ENCODE measurements at places on chromosomes 3 and 15.

DNA sequence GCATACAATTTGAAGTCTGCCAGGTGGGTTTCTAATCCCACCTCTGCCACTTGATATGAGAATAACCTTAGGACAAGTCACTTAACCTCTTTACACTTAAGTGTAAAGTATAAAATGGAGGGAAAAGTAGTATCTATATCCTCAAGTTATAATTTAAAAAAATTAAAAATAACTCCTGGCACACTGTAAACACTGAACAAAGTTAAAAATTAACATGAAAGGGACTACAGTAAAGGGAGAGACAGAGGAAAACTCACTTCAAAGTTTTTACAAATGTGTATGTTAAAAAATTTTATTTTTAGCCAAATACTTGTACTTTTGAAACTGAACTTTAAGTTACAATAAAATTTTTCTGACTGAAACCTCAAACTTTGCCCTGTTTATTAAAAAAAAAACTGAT lies 49.6 kb downstream of the PLOD2 start:
- no peak overlapping the region for H3K4me3 ChIP-seq
- H3K4me1 ChIP-seq = no peaks in the 10 kb centered on the region
- DNase-seq = no peak
- H3K27me3 ChIP-seq = no peaks in the 10 kb centered on the region
- no peak overlapping the region for H3K27ac ChIP-seq

DNA sequence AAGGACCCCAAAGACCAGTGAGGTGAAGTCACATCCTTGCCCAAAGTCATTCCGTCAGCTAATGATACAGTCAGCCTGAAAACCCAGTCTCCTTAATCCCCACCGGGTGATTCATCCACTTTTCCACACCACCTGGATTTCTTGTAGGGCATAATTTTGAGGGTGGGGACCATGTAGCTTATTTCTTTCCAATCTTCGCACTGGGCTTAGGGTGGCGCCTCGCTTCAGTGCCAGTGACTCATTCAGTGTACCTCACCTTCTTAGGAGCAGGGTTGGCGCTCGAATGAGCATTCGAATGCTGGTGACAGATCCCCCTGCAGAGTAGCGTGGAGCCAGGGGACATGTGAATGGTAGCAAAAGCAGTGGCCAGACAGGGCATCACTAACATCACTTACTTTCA lies 24.0 kb downstream of the BMF start:
- no peak overlapping the region for H3K4me3 ChIP-seq
- peaks cover 12% of the 10 kb centered on the region for H3K27me3 ChIP-seq
- DNase-seq = no peak
- no peak overlapping the region for H3K27ac ChIP-seq
- H3K36me3 ChIP-seq = no peaks in the 10 kb centered on the region

DNA sequence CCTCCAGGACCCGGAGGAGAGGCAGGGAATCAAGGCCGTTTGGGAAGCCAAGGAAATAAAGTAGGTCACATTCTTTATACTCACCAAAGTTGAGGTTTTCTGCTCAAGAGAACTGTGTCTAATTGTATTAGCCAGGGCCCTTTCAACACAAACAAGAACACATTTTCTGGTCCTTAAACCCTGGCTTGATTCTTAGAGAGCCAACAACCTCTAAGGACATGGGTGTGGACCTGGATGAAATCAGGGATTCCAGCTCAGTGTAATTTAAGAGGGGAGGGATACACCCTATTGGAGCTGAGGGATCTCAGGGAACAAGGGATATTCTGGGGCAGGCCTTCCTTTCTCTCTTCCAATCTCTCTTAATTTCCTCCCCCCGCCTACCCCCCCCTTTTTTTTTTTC lies 104.8 kb downstream of the COL6A6 start:
- H3K27ac ChIP-seq = no peak overlapping the region
- no peaks in the 10 kb centered on the region for H3K27me3 ChIP-seq
- DNase-seq = no peak
- no peaks in the 10 kb centered on the region for H3K4me1 ChIP-seq
- H3K36me3 ChIP-seq = no peaks in the 10 kb centered on the region

GRCh38 chr3:108006881-108007331 lies 83.9 kb downstream of the CD47 start:
- no peak overlapping the region for H3K27ac ChIP-seq
- H3K4me3 ChIP-seq = no peak overlapping the region

- no peak for DNase-seq
- H3K27ac ChIP-seq = no peak overlapping the region
- no peaks in the 10 kb centered on the region for H3K4me1 ChIP-seq
- H3K27me3 ChIP-seq = no peaks in the 10 kb centered on the region
These were observed 32.0 kb downstream of the AMOTL2 start for GRCh38 chr3:134342259-134342658.

DNA sequence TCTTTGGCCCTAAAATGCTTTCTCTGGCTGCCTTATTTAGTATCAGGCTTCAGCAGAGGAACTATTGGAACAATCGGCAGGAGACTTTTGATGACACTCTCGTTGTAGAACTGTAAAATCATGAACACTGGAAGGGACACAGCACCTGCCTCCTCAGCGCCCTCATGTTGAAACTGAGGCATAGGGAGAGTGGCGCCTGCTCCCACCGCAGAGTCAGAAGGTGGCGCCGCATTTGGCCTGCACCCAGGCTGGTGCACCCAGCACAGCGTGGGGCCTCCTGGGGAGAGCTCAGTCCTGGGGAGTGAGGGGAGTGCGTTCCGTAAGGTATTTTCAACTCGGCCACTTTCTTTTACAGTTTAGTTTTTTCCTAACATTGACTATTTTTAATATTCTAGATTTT lies 78.2 kb upstream of the BLM start:
- H3K27ac ChIP-seq = no peak overlapping the region
- no peak overlapping the region for H3K4me3 ChIP-seq
- peaks cover 6% of the 10 kb centered on the region for H3K4me1 ChIP-seq
- H3K36me3 ChIP-seq = no peaks in the 10 kb centered on the region

- no peak overlapping the region for H3K27ac ChIP-seq
- peaks cover 3% of the 10 kb centered on the region for H3K4me1 ChIP-seq
- no peaks in the 10 kb centered on the region for H3K36me3 ChIP-seq
- H3K4me3 ChIP-seq = no peak overlapping the region
- DNase-seq = no peak
These were observed 561.7 kb upstream of the SGO1 start for GRCh38 chr3:20747741-20748140.

- no peaks in the 10 kb centered on the region for H3K36me3 ChIP-seq
- H3K27me3 ChIP-seq = no peaks in the 10 kb centered on the region
- no peak overlapping the region for H3K4me3 ChIP-seq
- H3K4me1 ChIP-seq = peaks cover 4% of the 10 kb centered on the region
- H3K27ac ChIP-seq = no peak overlapping the region
These were observed 68.4 kb downstream of the CRTC3 start for GRCh38 chr15:90598031-90598577.

GRCh38 chr3:17806201-17806600 lies 63.8 kb upstream of the TBC1D5 start:
- no peak overlapping the region for H3K27ac ChIP-seq
- DNase-seq = no peak
- H3K36me3 ChIP-seq = no peaks in the 10 kb centered on the region
- no peaks in the 10 kb centered on the region for H3K27me3 ChIP-seq
- H3K4me3 ChIP-seq = no peak overlapping the region

- DNase-seq = no peak
- H3K4me1 ChIP-seq = peaks cover 2% of the 10 kb centered on the region
- H3K27ac ChIP-seq = no peak overlapping the region
- no peaks in the 10 kb centered on the region for H3K27me3 ChIP-seq
- H3K4me3 ChIP-seq = no peak overlapping the region
- no peaks in the 10 kb centered on the region for H3K36me3 ChIP-seq
These were observed 3.0 kb downstream of the PEAK1 start for GRCh38 chr15:77416954-77417353.

DNA sequence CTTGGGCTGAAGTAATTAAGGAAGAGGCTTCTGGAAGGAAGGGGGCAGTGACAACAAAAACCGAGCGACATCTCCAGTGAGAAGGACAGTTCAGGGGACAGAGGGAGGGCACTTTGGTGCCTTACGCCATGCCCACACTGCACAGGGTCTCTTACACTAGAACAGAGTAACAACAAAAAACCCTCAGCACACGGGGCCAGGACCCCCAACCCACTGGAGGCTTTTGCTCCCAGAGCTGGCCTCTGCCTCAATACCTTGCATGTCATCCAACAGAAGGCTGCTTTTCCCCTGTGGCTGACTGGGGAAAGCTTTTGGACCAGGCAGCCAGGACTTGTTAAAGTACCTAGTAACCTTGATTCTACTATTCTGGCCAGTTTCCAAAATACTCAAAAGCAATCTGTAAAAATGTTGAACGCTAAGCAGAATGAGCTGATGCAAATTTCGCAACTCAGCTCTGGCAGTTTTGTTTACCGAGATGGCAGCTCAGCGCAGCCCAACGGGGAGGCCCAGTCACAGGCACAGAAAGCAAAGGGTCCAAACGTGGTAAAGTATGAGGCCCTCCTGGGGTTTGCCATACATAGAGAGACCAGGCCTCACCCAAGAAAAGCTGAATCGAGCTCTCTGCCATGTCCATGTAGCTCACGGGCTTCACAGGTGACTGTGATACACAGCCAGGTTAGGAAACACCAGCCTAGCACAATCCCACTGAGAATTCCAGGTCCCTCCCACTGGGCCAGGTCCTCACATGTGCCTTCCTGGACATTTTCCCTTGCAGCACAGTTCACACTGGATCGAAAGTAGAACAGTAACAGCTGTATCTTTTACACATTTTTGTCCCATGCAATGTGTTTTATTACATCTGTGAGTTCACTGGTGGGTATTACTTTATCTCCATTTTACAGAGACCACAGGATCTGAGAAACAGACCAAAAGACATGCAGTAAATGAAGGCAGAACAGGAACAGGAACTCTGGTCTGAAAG lies 6.0 kb downstream of the CHCHD4 start:
- peaks cover 11% of the 10 kb centered on the region for H3K36me3 ChIP-seq
- DNase-seq = no peak
- no peak overlapping the region for H3K27ac ChIP-seq
- no peaks in the 10 kb centered on the region for H3K27me3 ChIP-seq
- peaks cover 4% of the 10 kb centered on the region for H3K4me1 ChIP-seq

GRCh38 chr3:41026394-41027177 lies 172.7 kb upstream of the CTNNB1 start:
- no peak for DNase-seq
- H3K4me1 ChIP-seq = no peaks in the 10 kb centered on the region
- H3K27me3 ChIP-seq = no peaks in the 10 kb centered on the region

DNA sequence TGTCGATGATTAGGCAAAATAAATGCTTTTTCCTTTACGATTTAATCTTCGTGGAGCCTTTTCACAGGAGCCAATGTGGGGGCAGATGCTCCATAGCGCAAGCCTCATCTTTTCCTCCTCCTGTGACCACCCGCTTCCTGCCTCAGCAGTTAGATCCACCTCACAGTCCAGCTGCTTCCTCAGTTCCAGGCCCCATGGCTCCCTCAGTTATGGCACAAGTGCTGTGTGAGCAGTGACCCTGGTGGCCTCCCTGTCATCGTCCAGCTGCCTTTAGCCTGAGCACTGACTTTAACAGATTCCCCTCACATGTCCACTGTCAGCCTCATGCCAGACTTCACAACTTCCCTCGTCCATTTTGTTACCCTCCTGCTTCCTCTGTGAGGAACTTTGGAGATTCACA lies 424.6 kb upstream of the GBE1 start:
- H3K27ac ChIP-seq = no peak overlapping the region
- no peaks in the 10 kb centered on the region for H3K27me3 ChIP-seq
- H3K4me1 ChIP-seq = no peaks in the 10 kb centered on the region

GRCh38 chr15:30953183-30953582 lies 38.2 kb downstream of the MTMR10 start:
- no peaks in the 10 kb centered on the region for H3K4me1 ChIP-seq
- H3K4me3 ChIP-seq = no peak overlapping the region
- DNase-seq = no peak
- no peaks in the 10 kb centered on the region for H3K27me3 ChIP-seq
- no peaks in the 10 kb centered on the region for H3K36me3 ChIP-seq

- no peak overlapping the region for H3K4me3 ChIP-seq
- DNase-seq = no peak
- no peak overlapping the region for H3K27ac ChIP-seq
- H3K27me3 ChIP-seq = no peaks in the 10 kb centered on the region
- H3K36me3 ChIP-seq = no peaks in the 10 kb centered on the region
These were observed 94.8 kb downstream of the GBE1 start for GRCh38 chr3:81666502-81667121.

- no peaks in the 10 kb centered on the region for H3K27me3 ChIP-seq
- no peaks in the 10 kb centered on the region for H3K36me3 ChIP-seq
- H3K4me1 ChIP-seq = peaks cover 22% of the 10 kb centered on the region
These were observed 30.5 kb downstream of the RFTN1 start for GRCh38 chr3:16482770-16483531.

- H3K27ac ChIP-seq = no peak overlapping the region
- peaks cover 11% of the 10 kb centered on the region for H3K36me3 ChIP-seq
- H3K4me1 ChIP-seq = no peaks in the 10 kb centered on the region
- H3K27me3 ChIP-seq = no peaks in the 10 kb centered on the region
- H3K4me3 ChIP-seq = no peak overlapping the region
These were observed 64.5 kb downstream of the KLHL25 start for GRCh38 chr15:85730001-85730820.

GRCh38 chr15:89947385-89947784 lies 34.6 kb upstream of the ARPIN start:
- no peak overlapping the region for H3K4me3 ChIP-seq
- H3K27ac ChIP-seq = no peak overlapping the region
- no peaks in the 10 kb centered on the region for H3K4me1 ChIP-seq
- no peak for DNase-seq
- no peaks in the 10 kb centered on the region for H3K36me3 ChIP-seq

DNA sequence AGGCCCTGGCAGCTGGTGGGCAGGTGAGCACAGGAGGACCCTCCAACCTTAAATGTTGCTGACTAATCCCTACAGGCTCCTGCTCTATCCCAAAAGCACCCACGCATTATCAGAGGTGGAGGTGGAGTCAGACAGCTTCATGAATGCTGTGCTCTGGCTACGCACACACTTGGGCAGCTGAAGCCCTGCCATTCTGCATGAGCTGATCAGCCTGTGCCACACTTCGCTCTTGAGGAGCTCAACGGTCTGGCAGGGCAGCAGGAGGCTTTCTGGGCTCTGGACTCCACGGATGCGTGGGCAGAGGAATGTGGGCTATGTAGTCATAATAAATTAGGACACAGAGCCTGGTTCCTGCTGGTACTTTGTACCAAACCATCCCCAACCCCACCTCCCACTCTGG lies 6.1 kb downstream of the MST1 start:
- H3K36me3 ChIP-seq = peaks cover 53% of the 10 kb centered on the region
- no peaks in the 10 kb centered on the region for H3K4me1 ChIP-seq
- H3K4me3 ChIP-seq = no peak overlapping the region
- DNase-seq = no peak

- no peaks in the 10 kb centered on the region for H3K4me1 ChIP-seq
- no peaks in the 10 kb centered on the region for H3K36me3 ChIP-seq
- no peak overlapping the region for H3K4me3 ChIP-seq
- H3K27ac ChIP-seq = no peak overlapping the region
These were observed 34.7 kb downstream of the SHC4 start for GRCh38 chr15:48928877-48929538.

DNA sequence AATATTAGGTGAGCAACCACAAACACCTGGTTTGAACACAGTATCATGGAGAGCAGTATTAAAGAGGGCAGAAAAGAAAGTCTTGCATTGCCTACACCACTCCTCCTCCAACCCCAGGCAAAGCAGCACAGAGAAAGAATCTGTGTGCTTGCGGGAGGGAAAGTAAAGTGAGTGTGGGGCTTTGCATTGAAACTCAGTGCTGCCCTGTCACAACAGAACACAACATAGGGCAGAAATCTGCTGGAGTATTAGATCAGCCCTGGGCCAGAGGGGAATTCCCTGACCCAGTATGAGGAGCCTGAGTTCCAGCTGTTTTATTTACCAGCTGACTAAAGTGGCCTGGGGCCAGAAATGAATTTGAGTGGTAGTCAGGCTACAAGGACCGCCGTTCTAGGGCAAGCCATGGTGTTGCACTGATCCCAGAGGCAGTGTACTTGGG lies 75.5 kb downstream of the SPATA16 start:
- no peak overlapping the region for H3K27ac ChIP-seq
- peak; percentile 5 for DNase-seq
- H3K4me1 ChIP-seq = no peaks in the 10 kb centered on the region
- no peak overlapping the region for H3K4me3 ChIP-seq

Measured in H1 (cell line).